HCEC 1CT (cell line): ENCODE measurements at places on chromosomes 3 and 15.

- no peak for DNase-seq
Observed at GRCh38 chr3:31562525-31562924, 29.8 kb downstream of the STT3B start.

- DNase-seq = peak; percentile 20
Observed at GRCh38 chr15:68278595-68279405, 1.3 kb downstream of the FEM1B start.

DNA sequence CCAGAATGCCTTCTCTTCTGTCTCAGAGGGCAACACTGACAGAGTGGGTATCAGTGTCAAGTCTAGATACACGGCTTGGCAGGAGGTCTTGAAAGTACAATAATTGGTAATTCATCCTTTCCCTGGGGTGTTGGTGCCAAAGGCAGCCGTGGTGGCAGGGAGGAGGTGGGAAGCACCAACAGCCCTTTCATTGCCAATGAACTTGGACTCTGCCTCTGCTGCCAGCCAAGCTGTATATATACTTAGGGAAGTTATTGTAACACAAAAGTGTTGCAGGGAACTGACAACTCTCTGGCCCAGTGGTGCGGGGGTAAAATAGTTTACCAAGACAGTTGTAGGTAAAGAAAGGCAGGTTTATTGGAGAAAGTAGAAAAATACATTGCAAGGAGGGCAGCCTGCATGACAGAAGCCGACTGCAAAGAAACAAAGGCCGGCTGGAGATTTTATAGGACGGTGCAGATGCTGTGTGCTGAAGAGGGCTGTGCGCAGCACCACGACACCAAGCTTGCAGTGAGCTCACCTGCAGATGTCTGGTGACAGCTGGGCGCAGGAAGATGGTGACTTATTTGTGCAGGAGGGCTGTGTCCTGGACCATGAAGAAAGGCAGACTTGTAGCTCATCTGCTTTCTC, 4.0 kb upstream of the FAM3D start:
- DNase-seq = no peak

GRCh38 chr3:81195478-81195877, 566.0 kb downstream of the GBE1 start:
- no peak for DNase-seq

DNA sequence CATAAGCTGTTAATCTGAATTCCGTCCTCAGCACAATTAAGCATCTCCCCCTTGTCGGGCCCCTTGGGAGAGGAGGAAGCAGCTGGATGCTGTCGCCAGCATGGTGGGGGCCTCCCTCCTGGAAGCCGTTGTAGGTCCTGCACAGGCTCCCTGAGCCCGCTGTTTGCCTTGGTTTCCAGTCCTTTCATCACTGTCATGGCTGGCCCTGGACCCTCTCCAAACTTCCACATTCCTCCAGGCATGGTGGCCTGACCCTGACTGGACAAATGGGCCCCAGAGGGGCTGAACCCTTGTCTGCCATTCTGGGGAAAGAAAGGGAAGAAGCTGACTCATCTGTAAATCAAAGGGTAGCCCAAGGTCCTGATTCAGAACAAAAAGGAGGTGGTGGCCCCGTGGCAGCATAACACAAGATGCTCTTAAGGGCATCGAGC, 300.5 kb upstream of the LRRFIP2 start:
- no peak for DNase-seq

- no peak for DNase-seq
Observed at GRCh38 chr3:78812166-78812565, 955.6 kb downstream of the ROBO1 start.

GRCh38 chr15:74038707-74039655, 43.4 kb downstream of the GOLGA6A start:
- DNase-seq = no peak

- DNase-seq = no peak
Observed at GRCh38 chr3:56822501-56822900, 20.8 kb upstream of the ARHGEF3 start.

GRCh38 chr3:117567906-117568305, 858.3 kb downstream of the TUSC7 start:
- DNase-seq = no peak

DNA sequence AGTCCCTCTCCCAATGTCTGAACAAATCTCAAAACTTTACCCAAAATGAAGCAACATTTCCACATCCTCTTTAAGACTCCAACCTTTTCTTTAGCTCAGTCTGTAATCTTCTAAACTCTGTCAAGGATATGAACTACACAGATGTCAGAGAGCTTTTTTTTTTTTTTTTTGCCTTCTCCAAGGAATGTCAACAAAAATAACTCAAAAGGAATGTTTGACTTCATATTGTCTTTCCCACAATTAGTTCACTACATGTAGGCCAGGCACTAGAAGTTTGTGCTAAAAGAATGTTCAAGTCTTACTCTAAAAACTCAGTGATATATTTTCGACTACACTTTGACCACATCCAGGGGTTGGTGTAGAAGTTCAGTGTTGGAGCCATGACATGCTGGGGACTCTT, 37.1 kb downstream of the ADAMTS9 start:
- peak; percentile 3 for DNase-seq

DNA sequence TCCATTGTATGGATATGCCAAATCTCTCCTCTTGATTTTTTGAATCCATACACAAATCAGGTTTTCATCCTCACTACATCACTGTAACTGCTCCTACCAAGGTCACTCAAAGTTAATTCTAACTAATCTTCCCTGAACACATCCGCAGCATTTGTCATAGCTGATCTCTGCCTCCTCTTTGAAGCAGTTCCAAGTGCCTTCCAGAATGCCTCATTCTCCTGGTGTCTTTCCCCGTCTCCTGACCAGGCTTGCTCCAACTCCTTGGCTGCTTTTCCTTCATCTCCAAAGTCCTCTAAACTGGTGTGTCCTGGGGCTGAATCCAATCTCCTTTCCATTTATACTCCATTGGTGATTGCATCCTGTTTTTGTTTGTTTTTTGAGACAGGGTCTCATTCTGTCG, 26.8 kb downstream of the KLHDC8B start:
- no peak for DNase-seq

DNA sequence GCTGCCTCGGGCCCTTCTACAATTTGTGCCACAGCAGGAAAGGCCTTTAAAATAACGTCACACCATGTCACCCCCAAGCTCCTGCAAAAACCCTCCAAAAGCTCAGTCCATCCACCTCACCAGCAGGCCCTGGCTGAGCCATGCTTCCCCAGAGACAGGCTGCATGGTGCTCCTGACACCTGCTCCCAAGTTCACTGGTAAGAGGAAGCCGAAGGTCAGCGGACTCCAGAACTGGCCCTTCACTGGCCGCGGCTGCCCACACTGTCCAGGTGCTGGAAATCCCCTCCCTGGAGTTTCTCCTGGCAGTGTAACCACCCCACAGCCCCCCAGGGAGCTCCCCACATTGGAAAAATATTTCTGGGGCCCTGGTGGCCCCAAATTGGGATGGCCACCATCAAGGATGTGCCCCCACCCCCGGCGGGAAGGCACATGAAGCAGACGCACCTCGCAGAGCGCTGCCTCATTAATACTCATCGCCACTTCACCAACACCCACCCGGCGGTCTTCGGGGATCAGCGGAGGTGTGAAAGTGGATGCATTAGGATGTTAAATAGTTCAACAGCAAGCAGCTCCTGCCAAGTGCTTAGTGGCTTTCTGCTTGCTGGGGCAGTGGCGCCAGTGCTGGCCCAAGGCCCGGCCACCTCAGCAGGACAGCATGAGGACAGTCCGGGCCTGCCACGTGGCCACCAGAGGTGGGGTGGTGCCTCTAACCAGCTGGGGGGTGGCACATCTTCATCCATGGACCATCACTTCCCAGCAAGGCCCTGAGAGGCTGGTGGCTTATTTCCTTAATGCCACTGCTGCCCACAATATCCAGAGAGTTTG, 146.1 kb upstream of the IQSEC1 start:
- no peak for DNase-seq

DNA sequence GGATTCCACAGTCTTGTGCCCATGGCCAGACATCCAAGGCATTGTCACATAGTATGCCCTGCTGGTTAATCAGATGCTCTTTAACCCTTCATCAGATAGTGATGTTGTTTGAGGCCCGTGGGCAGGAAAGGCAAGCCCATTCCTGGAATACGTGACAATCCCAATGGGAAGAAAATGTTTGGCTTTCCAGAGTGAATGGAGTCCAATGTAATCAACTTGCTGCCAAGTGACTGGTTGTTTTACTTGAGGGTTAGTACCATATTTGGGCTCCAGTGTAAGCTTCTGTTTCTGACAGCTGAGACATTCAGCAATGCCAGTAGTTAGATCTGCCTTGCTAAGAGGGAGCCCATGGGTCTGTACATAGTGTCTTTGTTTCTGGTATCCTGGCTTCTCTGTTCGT, 31.3 kb downstream of the RPL39L start:
- no peak for DNase-seq

- DNase-seq = no peak
Observed at GRCh38 chr3:52429031-52429430, 15.9 kb downstream of the SEMA3G start.

GRCh38 chr3:124714223-124714853, 15.9 kb upstream of the UMPS start:
- no peak for DNase-seq

DNA sequence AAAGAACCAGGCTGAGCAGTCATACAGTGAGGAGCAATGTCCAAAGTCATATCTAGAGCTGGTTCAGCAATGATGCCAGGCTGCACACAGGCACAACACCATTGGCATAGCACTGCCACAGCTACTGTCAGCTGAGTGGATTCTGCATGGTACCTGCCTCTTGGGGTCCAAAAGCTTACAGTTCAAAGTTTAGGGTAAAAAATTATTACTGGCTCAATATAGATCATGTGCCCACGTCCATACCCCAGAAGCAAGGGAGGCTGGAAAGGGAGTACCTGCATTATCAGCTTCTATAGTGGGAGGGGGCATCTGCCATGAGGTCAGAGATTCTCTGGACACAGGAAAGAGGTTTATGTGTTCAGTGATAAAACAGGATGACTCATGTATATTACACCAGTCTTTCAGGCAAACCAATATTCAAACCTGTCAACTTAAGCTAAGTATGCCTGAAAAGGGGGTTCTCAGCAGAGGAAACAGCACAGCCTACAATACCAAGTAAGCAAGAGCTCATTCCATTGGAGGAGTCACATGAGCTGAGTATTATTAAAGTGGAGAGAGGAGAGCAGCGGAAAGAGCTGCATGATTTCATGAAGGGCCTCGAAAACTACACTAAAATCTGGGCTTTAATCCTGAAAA, 99.0 kb downstream of the ANO10 start:
- DNase-seq = peak; percentile 27

GRCh38 chr3:41111011-41111410, 88.3 kb upstream of the CTNNB1 start:
- no peak for DNase-seq

DNA sequence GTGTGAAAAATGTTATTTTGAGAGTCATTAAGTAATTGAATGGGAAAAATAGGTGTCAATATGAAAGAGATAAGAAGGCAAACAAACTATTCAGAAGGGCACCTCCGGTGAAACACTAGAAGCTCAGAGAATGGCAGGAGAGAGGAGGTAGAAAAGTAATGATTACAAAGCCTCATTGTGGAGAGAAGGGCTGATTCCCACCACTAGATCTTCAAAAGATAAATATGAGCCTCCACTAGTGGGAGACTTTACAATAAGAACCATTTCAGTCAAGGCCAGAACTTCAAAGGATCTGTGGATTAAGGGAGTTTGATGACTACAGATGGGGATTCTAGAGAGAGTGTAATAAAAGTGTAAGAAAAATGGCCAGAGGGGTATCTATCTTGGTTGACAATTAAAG, 535.6 kb downstream of the NLGN1 start:
- no peak for DNase-seq

DNA sequence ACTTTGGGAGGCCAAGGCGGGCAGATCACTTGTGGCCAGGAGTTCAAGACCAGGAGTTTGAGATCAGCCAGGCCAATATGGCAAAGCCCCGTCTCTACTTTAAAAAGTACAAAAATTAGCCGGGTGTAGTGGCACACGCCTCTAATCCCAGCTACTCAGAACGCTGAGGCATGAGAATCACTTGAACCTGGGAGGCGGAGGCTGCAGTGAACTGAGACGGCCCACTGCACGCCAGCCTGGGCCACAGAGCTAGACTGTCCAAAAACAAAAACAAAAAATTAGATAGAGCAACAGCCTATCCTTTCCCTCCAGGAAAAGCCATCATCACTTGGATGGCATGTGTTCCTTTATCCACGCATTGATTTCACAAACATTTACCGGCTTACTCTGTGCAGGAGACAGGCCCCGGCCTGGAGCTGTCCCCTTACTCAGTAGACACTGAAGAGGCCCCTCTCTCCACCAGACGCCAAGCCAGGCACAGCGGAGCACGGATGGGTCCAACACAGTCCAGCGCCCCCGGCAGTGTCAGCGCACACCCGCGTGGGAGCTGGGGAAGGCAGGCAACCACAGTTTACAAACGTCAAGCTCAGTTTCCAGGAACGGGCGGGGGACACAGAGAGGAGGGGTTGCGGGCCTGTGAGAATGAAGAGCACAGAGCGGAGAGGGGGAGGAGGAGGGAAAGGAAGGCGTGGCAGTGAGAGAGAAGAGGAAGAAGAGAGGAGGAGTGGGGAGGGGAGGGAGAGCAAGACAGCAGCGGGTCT, 3.1 kb downstream of the GP5 start:
- no peak for DNase-seq

DNA sequence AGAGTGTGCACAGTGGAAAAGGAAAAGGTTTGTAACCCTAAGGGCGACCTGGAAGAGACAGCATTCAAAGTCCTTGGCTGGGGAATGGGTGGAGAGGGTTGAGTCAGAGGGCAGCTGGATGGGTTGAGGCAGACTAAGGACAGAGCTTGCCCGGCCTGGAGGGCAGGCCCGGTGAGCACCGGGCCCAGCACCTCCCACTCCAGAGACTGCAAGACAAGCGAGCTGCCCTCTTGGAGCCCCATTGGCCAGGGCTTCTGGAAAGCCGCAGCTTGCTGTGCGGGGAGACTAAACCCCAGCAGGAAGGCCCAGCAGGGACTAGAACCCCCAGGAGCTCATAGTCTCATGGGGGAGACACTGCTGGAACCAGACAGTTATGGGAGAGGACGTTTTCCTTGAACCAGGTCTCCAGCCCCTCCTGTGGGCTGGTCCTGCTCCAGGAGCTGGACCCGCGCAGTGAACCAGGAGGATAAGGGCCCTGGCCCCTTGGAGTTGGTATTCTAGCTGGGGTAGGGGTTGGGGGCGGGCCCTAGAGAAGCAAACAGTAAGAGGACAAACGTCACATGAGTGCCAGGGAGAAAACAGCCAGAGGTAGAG, 59.1 kb downstream of the RGMA start:
- DNase-seq = no peak

- no peak for DNase-seq
Observed at GRCh38 chr3:142604940-142605339, 8.7 kb downstream of the PLS1 start.

GRCh38 chr15:57915827-57916531, 149.5 kb downstream of the ALDH1A2 start:
- DNase-seq = no peak

GRCh38 chr15:83443076-83443847, 3.9 kb upstream of the SH3GL3 start:
- no peak for DNase-seq

- peak; percentile 50 for DNase-seq
Observed at GRCh38 chr3:161854232-161854771, 357.7 kb downstream of the OTOL1 start.

- DNase-seq = no peak
Observed at GRCh38 chr3:129602309-129602708, 4.2 kb downstream of the PLXND1 start.
